Hematopoietic multipotent progenitor cell treated with erythropoietin and hydrocortisone succinate and interleukin-3 and kit ligand, for 15 days (in vitro differentiated cells): ENCODE measurements at places on chromosomes 11 and 22.
A peak's percentile ranks its signal among the peaks of the same experiment; 100 is the strongest.

DNA sequence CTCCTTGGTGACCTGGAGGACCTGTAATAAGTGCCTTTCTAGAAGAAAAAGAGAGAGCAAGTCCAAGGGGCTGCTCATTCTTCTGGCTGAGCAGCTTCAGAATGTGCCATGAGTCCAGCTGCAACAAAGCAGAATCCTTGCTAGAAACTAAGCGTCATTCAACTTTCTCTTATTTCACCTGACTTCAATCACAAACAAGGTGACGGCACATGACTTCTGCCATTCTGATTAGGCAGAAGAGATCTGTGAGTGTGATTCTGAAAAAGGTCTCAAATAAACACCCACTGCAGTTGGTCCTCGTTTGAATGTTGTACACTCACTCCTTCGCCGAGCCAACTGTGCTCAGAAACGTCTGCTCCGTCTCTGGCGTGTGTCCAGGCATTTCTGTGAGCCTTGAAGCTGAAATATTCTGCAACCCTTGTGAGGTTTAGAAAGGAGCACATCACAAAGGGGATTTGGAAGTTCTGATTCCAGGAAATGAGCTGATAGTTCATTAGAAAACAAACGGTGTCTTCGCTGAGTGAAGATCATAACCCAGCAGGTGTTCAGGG, 623.8 kb upstream of the KIRREL3 start:
- no peak for DNase-seq

DNA sequence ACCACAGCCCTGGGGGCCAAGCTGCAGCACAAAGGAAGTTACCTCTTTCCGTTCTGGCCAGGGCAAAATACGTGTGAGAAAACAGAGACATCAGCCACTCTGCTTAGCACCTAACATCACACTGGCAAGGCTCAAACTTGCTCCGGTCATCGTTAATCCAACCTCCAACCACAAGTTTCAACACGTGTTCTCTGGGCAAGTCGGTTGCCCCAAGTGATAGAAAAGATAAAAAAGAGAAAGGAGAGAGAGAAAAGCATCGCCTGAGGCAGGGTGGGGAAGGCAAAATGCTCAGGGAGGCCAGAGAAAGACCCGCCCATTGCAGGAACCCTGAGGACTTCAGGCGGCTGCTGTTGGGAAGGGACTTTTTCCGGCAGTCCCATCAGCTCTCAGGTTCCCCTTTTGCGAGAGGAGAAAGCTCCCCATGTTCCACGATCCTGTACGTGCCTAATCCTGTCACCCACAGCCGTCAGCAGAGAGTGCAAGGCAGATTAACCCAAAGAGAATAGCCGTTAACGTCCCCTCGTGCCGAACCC, 18.5 kb upstream of the B4GALNT4 start:
- peak; percentile 14 for DNase-seq

- DNase-seq, result no peak
Observed at GRCh38 chr11:71153005-71153390, 99.4 kb downstream of the SHANK2 start.

- DNase-seq, result no peak
Observed at GRCh38 chr11:120824242-120824641, 199.7 kb upstream of the TBCEL start.

GRCh38 chr11:131902421-131902820, 532.0 kb downstream of the NTM start:
- DNase-seq, result no peak

GRCh38 chr11:82995754-82996398, 75.8 kb downstream of the RAB30 start:
- no peak for DNase-seq

- DNase-seq, result no peak
Observed at GRCh38 chr22:28674121-28674563, 5.5 kb downstream of the TTC28 start.

DNA sequence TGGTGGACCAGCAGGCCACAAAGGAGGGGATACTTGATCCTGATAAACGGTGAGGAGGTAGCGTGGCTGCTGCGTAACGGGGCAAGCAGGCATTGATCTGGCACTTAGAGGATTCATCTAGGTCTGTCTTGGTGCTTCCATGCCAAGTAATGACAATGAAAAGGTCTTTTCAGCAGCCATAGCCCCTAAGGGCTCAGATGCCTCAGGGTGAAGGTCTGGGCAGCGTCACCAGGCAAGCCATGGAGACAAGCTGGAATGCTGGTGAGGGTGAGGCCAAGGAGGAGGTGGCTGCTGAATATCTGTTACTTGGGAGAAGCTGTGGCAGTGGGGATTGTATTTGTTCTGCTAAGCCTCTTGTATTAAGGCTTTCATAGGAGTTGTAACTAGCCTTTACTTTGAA, 4.8 kb upstream of the CHKB start:
- DNase-seq, result no peak

- no peak for DNase-seq
Observed at GRCh38 chr11:130480711-130481140, 32.3 kb downstream of the ADAMTS15 start.

DNA sequence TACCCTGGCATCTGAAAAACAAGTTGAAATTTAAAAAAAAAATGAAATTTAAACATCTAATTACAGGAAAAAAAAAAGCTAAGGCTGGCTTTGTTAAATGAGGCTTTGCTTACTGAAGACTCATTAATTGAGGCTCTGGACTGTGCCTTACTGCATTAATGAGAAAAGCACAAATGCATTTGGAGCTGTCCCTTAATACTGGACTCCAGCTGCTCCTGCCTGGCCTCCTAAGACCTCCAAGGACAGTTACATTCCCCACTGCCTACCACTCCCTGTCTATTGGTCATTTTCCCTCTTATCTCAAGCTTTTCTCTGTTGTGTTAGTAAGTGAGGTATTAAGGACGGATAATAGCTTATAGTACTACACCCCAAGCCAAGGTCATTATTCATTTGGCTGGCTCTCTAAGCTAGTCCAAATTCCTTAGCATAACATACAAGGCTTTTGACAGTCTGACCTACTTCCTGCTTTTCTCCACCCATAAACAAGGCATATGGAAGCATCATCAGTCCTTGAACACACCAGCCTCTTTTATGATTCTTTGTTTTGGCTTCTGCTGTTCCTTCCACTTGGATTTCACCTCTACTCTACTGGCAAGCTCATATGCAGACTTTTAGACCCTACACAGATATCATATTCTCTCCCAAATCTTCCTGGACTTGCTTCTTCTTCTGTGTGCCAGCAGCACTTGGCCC, 62.5 kb downstream of the USP35 start:
- no peak for DNase-seq

DNA sequence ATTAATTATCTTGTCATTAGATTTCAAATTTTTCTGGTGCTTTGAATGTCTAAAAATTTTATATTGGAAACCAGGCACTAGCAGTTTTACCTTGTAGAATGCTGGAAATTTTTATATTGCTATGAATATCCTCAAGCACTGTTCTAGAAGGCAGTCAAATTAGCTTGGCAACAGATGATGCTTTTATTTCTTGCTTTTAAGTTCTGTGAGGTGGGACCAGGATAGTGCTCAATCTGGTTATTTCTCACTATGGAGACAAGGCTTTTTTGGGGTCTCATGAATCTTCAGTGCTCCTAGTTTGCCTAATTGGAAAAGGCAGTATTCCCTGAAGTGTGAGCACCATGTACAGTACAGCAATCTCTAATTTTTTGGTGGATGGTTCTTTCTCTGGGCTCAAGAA, 27.1 kb downstream of the ANO3 start:
- DNase-seq, result no peak

DNA sequence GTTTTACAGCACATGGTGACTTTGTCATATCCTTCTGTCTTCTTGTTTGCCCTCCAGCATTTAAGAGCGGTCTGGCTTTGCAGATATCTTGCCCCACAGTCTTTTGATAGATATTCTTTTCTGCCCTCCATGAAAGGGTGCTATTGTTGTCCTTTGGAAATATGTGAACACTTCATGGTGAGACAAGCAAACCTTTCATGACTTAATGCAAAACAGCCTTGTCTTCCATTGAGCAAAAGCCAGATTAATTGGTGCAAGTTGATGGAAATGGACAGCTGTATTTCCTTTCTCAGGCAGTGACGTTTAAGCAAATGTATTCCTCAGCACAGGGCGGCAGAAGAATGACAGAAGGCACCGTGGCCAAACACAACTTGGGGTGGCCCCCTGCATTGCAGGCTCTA, 4.4 kb downstream of the DCPS start:
- DNase-seq, result no peak

DNA sequence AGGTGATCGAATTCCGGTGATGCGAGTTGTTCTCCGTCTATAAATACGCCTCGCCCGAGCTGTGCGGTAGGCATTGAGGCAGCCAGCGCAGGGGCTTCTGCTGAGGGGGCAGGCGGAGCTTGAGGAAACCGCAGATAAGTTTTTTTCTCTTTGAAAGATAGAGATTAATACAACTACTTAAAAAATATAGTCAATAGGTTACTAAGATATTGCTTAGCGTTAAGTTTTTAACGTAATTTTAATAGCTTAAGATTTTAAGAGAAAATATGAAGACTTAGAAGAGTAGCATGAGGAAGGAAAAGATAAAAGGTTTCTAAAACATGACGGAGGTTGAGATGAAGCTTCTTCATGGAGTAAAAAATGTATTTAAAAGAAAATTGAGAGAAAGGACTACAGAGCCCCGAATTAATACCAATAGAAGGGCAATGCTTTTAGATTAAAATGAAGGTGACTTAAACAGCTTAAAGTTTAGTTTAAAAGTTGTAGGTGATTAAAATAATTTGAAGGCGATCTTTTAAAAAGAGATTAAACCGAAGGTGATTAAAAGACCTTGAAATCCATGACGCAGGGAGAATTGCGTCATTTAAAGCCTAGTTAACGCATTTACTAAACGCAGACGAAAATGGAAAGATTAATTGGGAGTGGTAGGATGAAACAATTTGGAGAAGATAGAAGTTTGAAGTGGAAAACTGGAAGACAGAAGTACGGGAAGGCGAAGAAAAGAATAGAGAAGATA, at the start of gene MALAT1:
Gene MALAT1 (plus strand): TSS at position 69 of the 736 bp plus-strand sequence.
- DNase-seq, result peak; percentile 97

DNA sequence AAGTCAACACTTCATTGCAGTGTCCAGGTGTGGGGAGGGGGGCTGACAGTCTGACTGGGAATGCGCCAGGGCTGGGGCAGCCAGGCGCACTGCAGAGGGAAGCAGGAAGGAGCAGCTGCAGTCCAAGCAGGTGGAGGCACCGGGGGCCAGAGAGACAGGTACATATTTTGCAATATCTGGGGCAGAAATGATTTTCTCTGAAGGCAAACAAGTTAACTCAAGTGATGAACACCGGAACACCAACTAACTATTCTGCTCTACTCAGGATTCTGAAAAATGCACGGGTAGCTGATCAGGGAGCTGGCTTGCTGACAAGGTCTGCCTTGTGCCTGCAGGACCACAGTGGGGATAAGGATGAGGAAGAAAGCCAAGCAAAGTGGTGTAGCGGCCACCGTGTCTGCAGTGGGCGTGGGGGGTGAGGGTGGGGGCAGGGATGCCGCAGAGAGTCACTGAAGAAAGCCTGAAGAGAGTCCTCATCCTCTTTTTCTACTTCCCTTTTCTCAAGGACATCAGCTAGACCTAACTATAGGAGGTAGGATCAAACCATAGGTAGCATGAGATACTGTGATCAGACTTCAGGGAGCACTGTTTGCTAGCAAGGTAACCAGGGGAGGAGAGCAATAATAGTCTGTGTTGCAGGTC, 83.4 kb downstream of the SCN3B start:
- no peak for DNase-seq

DNA sequence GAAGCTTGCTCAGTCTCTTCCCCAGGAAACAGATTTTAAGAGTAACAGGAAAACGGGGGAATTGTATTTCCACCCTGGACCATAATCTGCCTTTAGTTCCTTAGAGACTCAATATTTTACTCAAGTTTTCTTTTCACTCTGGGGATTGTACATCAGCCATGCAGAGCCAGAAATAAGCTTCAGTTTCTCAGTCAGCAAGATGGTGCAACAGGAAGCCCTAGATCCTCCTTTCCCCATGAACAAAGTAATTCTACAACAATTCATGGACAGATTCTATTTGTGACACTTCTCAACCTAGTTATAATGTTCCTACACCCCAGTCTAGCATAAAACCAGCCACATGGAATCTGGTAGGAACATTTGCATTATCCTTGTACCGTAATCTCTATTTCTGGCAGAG, 24.7 kb downstream of the OR8B2 start:
- DNase-seq, result no peak
